ENCODE measurements at places on chromosomes 7 and 10.

GRCh38 chr7:138285129-138285528 lies 174.9 kb upstream of the TRIM24 start:
- no peaks in the 10 kb centered on the region for H3K4me1 ChIP-seq
- no peak overlapping the region for H3K4me3 ChIP-seq
- DNase-seq = no peak
- H3K36me3 ChIP-seq = no peaks in the 10 kb centered on the region
- no peak overlapping the region for H3K27ac ChIP-seq
- H3K27me3 ChIP-seq = no peaks in the 10 kb centered on the region

GRCh38 chr7:107715531-107715930 lies 28.4 kb upstream of the CBLL1 start:
- no peaks in the 10 kb centered on the region for H3K36me3 ChIP-seq
- no peaks in the 10 kb centered on the region for H3K27me3 ChIP-seq
- H3K4me1 ChIP-seq = no peaks in the 10 kb centered on the region

DNA sequence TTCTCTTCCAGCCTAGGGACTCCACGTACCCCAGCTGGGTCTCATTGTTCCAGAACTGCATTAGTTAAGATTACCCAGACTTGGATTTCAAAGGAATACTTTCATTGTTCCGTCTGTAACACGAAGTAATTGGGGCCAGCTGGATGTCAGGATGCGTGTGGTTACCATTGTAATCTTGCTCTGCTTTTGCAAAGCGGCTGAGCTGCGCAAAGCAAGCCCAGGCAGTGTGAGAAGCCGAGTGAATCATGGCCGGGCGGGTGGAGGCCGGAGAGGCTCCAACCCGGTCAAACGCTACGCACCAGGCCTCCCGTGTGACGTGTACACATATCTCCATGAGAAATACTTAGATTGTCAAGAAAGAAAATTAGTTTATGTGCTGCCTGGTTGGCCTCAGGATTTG lies 21.0 kb downstream of the LRRC17 start:
- H3K4me1 ChIP-seq = no peaks in the 10 kb centered on the region
- H3K4me3 ChIP-seq = no peak overlapping the region
- H3K36me3 ChIP-seq = no peaks in the 10 kb centered on the region
- H3K27me3 ChIP-seq = no peaks in the 10 kb centered on the region
- no peak overlapping the region for H3K27ac ChIP-seq
- peak; percentile 66 for DNase-seq

DNA sequence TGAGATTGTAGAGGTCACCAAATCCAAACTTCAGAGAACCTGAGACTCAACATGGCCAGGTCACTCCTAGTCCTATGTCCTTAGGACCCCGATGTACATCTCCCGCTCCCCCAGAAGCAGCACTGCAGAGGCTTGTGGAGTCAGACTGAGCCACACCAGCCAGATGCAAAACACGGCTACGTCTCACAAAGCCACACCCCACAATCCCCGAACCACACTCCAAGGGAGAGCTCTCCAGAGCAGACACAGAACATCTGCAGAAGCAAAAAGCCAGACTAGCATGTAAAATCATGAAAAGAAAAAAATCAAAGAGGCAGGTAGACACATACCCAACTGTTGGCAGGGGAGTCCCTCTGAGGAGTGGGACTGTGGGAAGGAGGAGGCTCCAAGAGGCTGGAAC lies 104.9 kb downstream of the CTBP2 start:
- no peaks in the 10 kb centered on the region for H3K36me3 ChIP-seq
- H3K27me3 ChIP-seq = no peaks in the 10 kb centered on the region
- H3K4me3 ChIP-seq = no peak overlapping the region
- H3K4me1 ChIP-seq = peaks cover 82% of the 10 kb centered on the region

GRCh38 chr10:4093438-4093837 lies 308.4 kb upstream of the KLF6 start:
- no peak overlapping the region for H3K27ac ChIP-seq
- no peak overlapping the region for H3K4me3 ChIP-seq
- no peaks in the 10 kb centered on the region for H3K36me3 ChIP-seq

DNA sequence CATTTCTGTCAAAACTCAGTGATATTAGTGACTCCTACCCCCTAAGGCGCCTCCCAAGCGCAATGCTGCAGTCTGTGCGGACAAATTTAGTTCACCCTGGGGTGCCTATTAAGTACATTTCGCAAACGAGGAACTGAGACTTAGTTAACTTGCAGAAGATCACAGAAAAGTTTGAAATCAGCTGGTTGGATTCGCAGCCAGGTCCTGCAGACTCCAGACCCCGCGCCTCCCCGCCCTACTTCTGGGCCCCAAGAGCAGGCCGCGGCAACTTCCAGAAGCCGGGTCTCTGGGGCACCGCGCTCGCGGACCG lies 588 bp downstream of the CYREN start:
- DNase-seq = no peak
- H3K27me3 ChIP-seq = no peaks in the 10 kb centered on the region
- peaks cover 39% of the 10 kb centered on the region for H3K36me3 ChIP-seq
- H3K27ac ChIP-seq = peak overlapping the region; percentile 100

DNA sequence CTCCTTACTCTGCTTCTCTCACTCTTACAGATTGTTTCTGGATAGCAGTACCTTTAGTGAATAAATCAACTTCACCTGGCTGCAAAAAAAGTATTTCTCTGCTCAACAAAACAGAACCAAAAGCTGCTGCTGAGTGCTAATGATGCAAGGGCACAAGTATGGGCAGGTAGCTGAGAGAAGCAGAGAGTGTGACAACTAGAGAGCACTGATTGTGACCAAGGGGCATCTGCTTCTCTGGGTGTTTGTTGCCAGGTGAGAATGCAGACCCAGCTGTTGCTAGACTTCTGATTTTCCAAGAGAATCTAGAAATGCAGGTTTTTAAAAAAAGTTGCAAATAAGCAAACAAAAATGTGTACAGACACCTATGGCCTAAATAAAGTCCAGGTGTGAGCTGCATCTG lies 25.3 kb upstream of the PPIF start:
- H3K4me3 ChIP-seq = no peak overlapping the region
- H3K27ac ChIP-seq = no peak overlapping the region
- DNase-seq = no peak
- peaks cover 17% of the 10 kb centered on the region for H3K4me1 ChIP-seq

- DNase-seq = no peak
- H3K4me1 ChIP-seq = peaks cover 22% of the 10 kb centered on the region
- H3K27me3 ChIP-seq = peaks cover 4% of the 10 kb centered on the region
- no peaks in the 10 kb centered on the region for H3K36me3 ChIP-seq
- H3K27ac ChIP-seq = no peak within 1 kb of the TSS
Measured at GRCh38 chr7:23470330-23471105, at the start of gene IGF2BP3. Gene IGF2BP3, minus strand, starts transcription at chr7:23470491. Its CDS starts 381 bp downstream, at chr7:23470110.

Measured in psoas muscle (tissue), 8 donors.